ENCODE measurements at places on chromosomes 11 and 22. TPM values are rescaled to one million over a fixed set of nuclear protein-coding genes. Genes with fewer than 3 reads are reported as not detected.

- DNase-seq, result no peak
Observed at GRCh38 chr11:46391186-46391577, 394 bp downstream of the CHRM4 start.

DNA sequence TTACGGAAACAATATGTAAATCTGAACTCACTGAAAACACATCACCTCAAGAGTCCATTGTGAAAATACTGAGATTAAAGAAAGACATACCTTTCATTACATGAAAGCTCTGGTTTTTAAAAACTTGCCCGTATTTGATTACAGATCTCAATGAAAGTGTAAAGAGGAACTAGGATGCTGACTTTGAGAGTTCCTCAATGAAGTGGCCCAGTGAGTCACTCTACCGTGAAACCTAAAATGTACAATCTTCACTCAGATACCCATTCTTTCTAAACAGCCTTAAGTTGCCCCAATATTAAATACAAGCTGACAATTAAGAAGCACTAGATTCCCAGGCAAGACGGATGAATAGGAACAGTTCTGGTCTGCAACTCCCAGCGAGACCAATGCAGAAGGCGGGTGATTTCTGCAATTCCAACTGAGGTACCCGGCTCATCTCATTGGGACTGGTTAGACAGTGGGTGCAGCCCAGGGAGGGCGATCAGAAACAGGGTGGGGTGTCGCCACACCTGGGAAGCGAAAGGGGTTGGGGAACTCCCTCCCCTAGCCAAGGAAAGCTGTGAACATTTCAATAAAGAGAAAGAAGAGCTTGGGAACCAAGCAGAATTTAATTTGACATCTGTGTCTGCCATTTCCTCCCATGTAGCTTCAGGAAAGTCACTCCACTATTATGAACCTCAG is 33.8 kb upstream of the OR9G4 start:
- DNase-seq, result no peak

- peak; percentile 87 for DNase-seq
Observed at GRCh38 chr11:119470317-119471291, 47.6 kb upstream of the THY1 start.

DNA sequence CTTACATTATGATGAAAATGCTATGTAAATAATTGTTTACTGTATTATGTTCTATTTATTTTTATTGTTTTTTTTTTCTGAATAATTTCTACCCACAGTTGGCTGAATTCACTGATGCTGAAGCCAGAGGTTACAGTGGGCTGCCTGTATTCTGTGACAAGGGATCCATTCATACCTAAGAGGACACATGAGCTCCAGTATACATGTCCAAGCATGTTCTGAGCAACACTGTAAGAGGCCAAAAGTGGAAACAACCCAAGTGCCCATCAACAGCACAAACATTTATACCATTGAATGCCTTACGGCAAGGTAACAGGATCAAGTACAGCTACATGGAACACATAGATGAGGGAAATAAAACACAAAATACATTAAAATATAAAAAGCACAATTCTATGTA is 1.4 kb upstream of the SRSF8 start:
- no peak for DNase-seq

GRCh38 chr11:23288003-23288783 is 427.9 kb upstream of the CCDC179 start:
- peak; percentile 4 for DNase-seq

Gene FIBIN
- total RNA-seq, result not detected

DNA sequence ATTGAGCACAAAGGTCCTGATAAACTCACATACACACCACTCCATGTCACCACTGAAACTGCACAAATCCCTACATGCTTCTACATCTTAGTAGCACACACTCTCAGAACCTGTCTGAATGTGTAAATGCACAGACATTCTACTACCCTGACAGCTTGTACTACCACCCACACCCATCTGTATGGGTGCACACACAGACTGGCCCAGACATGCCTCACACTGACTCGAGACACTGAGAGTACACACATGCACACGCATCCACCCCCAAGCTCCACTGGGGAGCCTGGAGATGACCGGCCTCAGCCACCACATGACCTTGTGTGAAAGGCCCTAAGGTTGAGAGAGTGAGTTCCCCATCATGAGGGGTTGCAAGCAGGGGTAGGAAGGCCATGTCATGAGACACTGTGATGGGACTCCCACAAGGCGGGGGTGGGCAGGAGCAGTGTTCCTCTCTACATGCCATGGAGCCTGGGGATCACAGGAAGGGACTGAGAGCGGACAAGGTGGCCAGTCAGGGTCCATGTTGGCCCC is 28.1 kb downstream of the ARAP1 start:
- no peak for DNase-seq

Gene HPX
- 0.35 TPM for total RNA-seq

DNA sequence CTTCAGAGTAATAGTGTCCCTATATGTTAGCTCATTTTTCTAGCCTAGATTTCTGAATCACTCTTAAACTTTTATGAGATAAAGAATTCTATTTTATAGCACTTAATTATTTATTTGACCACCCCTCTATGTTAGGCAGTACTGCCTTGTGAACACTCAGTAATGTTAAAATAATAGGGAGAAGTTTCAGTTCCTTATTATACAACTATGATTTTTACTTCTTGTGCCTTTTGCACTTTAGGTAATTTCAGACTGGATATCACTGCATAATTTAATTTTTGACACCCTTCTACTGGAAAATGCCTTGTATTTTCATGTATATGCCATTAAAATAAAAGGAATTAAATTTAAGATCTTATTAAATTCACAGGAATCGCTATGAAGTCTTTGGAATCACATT is 3.1 kb downstream of the BCO2 start:
- DNase-seq, result no peak

Gene CEP126
- 0.43 TPM for total RNA-seq

Gene MAJIN
- not detected for total RNA-seq

Gene C22orf31
- not detected for total RNA-seq

Gene ARHGAP32
- 8.1 TPM for total RNA-seq

DNA sequence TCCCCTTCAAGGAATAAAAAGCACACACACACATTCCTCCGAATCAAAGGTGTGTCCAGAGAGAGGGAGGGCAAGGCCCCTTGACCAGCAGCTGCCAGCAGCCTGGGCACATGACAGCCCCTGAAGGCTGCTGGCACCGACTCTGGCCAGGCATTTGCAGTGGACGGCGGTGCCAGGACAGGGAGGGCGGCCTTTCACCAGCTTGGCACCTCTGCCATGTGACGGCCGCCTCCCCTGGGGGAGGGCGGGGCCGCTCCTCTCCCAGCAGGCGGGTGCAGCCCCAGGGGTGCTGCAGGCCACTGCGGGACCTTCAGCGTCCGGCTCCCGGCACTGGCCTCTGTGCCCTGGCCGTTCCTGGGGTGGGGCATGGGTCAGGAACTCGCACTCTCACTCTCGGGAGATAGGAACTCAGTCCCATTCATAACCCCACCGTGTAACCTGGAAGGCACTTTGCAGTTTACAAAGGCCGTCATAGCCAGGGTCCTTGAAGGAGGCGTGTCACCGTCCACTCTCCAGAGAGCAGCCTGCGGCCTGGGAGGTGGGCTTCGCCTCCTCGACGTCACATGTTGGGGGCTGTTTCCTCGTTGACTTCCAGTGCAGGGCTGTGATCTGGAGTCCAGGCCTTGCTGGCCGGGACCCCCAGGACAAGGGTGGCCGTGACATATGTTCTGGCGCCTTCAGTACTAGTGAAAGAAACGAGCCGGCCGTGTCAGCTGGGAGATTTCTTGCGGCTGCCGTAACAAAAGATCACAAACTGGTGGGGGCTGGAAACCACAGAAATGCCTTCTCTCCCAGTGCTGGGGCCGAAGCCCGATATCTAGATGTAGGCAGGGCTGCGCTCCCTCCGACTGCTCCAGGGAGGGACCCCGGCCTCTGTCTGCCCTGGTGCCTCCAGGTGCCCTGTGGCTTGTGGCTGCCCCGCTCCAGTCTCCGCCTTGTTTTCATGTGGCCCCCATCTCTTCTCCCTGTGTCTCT is 39.9 kb upstream of the SMIM38 start:
- DNase-seq, result no peak

- DNase-seq, result peak; percentile 77
Observed at GRCh38 chr22:34592123-34592740, 473.7 kb upstream of the ISX start.

Gene MUC6
- not detected for total RNA-seq

Gene DTX4
- total RNA-seq, result 1.2 TPM

DNA sequence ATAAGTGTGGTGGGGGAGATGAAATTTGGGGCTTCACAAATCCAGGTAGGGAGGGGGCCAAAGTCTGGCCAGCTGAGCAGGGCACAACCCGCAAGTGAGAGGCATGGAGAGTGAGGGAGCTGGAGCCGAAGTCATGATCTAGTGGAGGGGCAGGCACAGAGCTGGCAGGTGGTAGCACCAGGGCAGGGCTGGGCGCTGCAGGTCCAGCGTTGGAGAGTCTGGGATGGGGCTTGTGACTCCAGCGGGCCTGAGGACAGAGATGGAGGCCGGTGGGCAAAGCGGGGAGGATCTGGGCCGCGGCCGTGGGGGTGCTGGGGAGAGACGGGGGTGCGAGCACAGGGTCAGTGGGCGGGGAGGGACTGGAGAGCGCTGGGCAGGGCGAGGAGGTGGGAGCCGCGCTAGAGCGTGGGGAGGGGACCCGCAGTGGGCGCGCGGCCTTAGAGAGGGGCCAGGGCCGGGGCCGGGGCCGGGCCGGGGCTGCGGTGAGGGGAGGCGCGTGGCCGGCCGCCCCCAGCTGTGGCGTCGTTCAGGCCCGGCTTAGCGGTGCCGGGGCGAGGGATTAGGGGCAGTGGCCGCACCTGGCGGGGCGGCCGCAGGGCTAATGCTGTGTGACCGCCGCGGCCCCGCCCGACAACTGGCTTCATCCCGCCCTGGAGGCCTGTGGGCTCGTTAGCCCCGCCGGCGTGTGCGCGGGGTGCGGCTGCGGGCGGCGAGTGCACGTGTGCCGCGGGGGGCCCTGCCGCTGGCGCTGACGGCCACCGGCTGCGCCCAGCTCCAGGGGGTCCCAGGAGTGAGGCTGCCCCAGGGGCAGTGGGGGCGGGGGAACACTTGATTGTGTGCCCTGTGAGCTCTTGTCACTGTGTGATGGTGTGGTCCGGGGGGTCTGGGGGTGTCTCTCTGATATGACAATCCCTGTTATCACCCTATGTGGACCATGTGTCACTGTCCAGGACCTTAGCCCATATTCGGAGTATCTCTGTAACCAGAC is 23.6 kb upstream of the MYOD1 start:
- no peak for DNase-seq

Gene SLC17A6
- total RNA-seq, result not detected

DNA sequence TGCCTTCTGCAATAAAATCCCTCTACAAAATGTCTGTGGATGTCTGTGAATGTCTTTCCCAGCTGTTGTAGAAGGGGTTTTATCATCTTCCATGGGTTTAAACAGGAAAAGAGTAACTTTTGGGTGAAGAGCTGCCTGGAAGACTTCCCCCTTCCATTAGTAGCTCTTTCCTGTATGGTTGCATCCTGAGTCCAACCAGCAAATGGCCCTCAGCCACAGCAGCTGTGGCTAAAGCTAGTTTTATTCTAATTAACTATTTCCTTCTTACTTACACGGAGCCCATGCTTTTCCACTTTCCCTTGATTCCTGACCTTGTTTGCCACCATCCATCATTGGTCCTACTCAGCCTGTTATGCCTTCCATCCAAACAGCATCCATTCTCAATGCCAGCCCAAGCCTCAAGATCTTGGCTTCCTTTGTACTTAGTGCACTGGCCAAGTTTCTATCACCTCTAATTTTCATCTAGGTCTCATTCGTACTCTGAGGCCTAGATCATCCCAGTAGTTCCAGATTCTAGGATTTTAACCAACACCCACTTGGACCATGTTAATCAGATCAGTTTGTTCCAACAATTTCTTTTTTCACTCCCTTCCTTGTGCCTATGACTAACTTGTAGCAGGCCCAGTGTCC is 41.5 kb upstream of the CADM1 start:
- DNase-seq, result no peak

DNA sequence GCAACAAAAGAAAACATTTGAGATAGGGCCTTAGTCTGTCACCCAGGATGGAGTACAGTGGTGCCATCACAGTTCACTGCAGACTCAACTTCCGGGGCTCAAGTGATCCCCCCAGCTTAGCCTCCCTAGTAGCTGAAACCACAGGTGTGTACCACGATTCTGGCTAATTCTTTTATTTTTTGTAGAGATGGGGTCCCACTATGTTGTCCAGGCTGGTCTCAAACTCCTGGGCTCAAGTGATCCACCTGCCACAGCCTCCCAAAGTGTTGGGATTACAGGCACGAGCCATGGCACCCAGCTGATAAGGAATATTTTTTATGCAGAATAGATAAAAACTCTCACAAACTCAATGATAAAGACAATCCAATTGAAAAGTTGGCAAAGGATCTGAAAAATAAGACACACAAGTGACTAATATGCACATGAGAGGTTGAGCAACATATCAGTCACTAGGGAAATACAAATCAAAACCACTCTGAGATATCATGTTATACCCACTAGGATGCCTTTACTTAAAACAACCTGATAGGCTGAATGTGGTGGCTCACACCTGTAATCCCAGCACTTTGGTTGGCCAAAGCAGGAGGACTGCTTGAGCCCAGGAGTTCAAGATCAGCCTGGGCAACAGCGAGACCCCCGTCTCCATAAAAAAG is 33.9 kb upstream of the CLTCL1 start:
- DNase-seq, result peak; percentile 59

Gene H19
- total RNA-seq, result 0.21 TPM

GRCh38 chr11:115912484-115912945 is 408.3 kb upstream of the CADM1 start:
- no peak for DNase-seq

GRCh38 chr11:2375341-2375853 is 1.7 kb upstream of the CD81 start:
- no peak for DNase-seq

Gene FOLR1
- 0.17 TPM for total RNA-seq

GRCh38 chr11:19332476-19332875 is 91.7 kb upstream of the E2F8 start:
- no peak for DNase-seq

Measured in HT1080 (cell line).